ENCODE measurements at places on chromosomes 11 and 22. TPM values are rescaled to one million over a fixed set of nuclear protein-coding genes. Genes with fewer than 3 reads are reported as not detected.

- H3K27me3 ChIP-seq, result peaks cover 8% of the 10 kb centered on the region
- peaks cover 2% of the 10 kb centered on the region for H3K36me3 ChIP-seq
- H3K4me3 ChIP-seq, result peak overlapping the region; percentile 40
- peaks cover 18% of the 10 kb centered on the region for H3K4me1 ChIP-seq
- no peak overlapping the region for H3K27ac ChIP-seq
Observed at GRCh38 chr11:18705651-18706281, 7.2 kb downstream of the TMEM86A start.

- peaks cover 14% of the 10 kb centered on the region for H3K27me3 ChIP-seq
- no peak overlapping the region for H3K27ac ChIP-seq
- H3K4me3 ChIP-seq, result peak overlapping the region; percentile 20
- no peaks in the 10 kb centered on the region for H3K36me3 ChIP-seq
- peak; percentile 50 for DNase-seq
- H3K4me1 ChIP-seq, result peaks cover 25% of the 10 kb centered on the region
Observed at GRCh38 chr11:64449381-64450167, 90.6 kb downstream of the RPS6KA4 start.

DNA sequence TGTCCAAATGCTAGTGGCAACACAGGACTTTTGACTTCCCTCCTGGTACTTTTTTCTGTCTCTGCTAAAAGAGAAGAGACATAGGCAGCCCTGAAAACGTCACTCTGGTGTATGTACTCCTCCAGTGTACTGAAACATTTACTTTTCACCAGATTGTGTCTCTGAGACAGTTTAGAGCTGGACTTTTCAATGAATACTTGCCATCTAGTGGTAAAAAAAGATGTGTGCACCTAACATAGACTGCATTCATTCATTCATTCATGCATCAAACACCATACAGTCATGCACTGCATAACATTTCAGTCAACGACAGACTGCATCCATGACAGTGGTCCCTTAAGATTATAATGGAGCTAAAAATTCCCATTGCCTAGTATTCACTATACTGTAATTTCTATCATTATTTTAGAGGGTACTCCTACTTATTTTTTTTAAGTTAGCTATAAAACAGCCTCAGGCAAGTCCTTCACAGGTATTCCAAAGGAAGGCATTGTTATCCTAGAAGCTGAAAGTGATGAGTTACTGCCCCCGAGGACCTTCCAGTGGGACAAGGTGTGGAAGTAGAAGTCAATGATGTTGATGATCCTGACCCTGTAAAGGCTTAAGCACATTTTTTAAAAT is 186.2 kb downstream of the SPON1 start:
- no peak overlapping the region for H3K27ac ChIP-seq
- no peaks in the 10 kb centered on the region for H3K36me3 ChIP-seq
- no peak overlapping the region for H3K4me3 ChIP-seq
- no peaks in the 10 kb centered on the region for H3K4me1 ChIP-seq
- H3K27me3 ChIP-seq, result no peaks in the 10 kb centered on the region
- DNase-seq, result peak; percentile 69

GRCh38 chr11:77547863-77548551 is 41.7 kb upstream of the AQP11 start:
- H3K4me1 ChIP-seq, result no peaks in the 10 kb centered on the region
- H3K27me3 ChIP-seq, result no peaks in the 10 kb centered on the region
- no peak overlapping the region for H3K4me3 ChIP-seq

DNA sequence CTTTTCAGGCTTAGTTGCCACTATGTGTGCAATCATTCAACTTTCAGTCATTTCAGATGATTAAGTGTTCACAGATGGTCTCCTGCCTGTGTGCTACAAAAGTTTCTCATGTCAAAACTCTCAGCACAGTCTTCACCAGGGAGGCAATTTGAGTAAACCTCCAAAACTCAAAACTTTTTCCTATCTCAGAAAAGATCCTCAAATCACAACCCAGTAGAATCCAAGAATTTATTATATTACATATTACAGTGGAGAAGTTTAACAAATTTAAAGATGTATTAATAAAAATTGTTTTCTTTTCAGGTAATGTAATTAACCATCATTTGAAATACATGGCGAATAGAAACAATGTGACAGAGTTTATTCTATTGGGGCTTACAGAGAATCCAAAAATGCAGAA is at the start of gene OR4C13:
OR4C13 (plus strand) TSS at position 301 of the 400 bp plus-strand sequence; CDS start at position 333, 32 bp downstream.
- no peak within 1 kb of the TSS for H3K27ac ChIP-seq
- H3K4me1 ChIP-seq, result no peaks in the 10 kb centered on the region
- H3K27me3 ChIP-seq, result no peaks in the 10 kb centered on the region

- no peaks in the 10 kb centered on the region for H3K4me1 ChIP-seq
- H3K27me3 ChIP-seq, result no peaks in the 10 kb centered on the region
- no peak overlapping the region for H3K27ac ChIP-seq
Observed at GRCh38 chr11:23997356-23997755, 499.5 kb upstream of the LUZP2 start.

GRCh38 chr22:29636751-29637150 is 33.3 kb downstream of the NF2 start:
- DNase-seq, result no peak
- H3K27ac ChIP-seq, result no peak overlapping the region
- peaks cover 15% of the 10 kb centered on the region for H3K36me3 ChIP-seq
- H3K4me1 ChIP-seq, result no peaks in the 10 kb centered on the region

- peak; percentile 76 for DNase-seq
- peaks cover 2% of the 10 kb centered on the region for H3K27me3 ChIP-seq
- H3K4me3 ChIP-seq, result peak within 1 kb of the TSS; percentile 59
- peak within 1 kb of the TSS; percentile 42 for H3K27ac ChIP-seq
- no peaks in the 10 kb centered on the region for H3K36me3 ChIP-seq
Observed at GRCh38 chr11:99020352-99021225, at the start of gene CNTN5. CNTN5 (plus strand) TSS chr11:99020949.

GRCh38 chr11:132402071-132402684 is 1031.8 kb downstream of the NTM start:
- no peaks in the 10 kb centered on the region for H3K27me3 ChIP-seq
- H3K4me3 ChIP-seq, result no peak overlapping the region
- DNase-seq, result peak; percentile 71
- peaks cover 10% of the 10 kb centered on the region for H3K4me1 ChIP-seq
- no peaks in the 10 kb centered on the region for H3K36me3 ChIP-seq

DNA sequence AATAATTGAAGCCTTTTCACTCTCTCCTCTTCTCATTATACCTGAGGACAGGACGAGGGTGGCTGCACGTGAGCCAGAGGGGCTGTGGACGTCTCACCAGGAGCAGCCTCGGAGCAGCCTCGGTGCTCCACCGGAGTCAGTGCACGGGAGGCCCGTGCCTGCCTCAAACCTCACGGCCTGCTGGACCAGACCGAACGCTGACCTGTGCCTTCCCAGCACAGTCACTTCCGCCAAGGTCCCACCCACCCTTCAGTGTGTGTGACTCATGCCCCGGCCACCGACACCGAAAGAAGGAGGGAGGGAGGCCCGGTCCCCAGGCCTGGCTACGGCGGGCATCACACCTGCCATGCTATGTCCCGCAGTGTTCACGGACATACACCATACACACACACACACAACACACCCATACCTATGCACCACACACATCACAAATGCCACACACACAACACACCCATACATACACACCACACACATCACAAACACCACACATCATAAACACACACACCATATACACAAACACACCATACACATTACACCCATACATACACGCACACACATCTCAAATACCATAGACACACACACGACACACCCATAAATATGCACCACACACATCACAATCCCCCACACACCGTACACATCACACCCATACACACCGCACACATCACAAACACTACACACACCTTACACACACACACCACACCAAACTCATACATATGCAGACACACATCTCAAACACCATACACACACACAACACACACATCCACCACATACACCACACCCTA is 1506.5 kb downstream of the TBC1D22A start:
- no peak overlapping the region for H3K4me3 ChIP-seq
- no peaks in the 10 kb centered on the region for H3K4me1 ChIP-seq
- no peaks in the 10 kb centered on the region for H3K36me3 ChIP-seq
- no peak overlapping the region for H3K27ac ChIP-seq
- DNase-seq, result no peak
- peaks cover 5% of the 10 kb centered on the region for H3K27me3 ChIP-seq

GRCh38 chr11:13891911-13892310 is 70.6 kb upstream of the SPON1 start:
- DNase-seq, result no peak
- H3K36me3 ChIP-seq, result no peaks in the 10 kb centered on the region
- no peak overlapping the region for H3K4me3 ChIP-seq

DNA sequence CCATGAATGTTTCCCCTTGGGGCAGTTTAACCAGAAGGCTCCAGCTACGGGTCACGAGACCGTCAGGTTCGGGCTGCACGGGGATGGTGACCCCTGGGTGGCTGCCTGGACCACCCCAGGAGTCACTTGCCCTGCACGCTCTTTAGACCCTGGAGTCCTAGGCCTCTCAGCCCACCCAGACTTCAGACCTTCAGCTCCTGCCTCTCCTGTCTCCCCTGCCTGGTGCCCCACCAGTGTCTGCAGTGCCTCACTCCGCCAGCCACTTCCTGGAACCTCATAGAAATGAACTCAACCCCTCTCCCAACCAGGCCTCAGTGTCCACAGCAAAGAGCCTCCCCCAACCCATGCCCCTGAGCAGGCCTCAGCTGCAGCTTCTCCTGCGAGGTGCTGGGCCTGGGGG is 12.5 kb upstream of the MS4A10 start:
- no peak for DNase-seq
- H3K4me3 ChIP-seq, result no peak overlapping the region
- peaks cover 23% of the 10 kb centered on the region for H3K4me1 ChIP-seq

DNA sequence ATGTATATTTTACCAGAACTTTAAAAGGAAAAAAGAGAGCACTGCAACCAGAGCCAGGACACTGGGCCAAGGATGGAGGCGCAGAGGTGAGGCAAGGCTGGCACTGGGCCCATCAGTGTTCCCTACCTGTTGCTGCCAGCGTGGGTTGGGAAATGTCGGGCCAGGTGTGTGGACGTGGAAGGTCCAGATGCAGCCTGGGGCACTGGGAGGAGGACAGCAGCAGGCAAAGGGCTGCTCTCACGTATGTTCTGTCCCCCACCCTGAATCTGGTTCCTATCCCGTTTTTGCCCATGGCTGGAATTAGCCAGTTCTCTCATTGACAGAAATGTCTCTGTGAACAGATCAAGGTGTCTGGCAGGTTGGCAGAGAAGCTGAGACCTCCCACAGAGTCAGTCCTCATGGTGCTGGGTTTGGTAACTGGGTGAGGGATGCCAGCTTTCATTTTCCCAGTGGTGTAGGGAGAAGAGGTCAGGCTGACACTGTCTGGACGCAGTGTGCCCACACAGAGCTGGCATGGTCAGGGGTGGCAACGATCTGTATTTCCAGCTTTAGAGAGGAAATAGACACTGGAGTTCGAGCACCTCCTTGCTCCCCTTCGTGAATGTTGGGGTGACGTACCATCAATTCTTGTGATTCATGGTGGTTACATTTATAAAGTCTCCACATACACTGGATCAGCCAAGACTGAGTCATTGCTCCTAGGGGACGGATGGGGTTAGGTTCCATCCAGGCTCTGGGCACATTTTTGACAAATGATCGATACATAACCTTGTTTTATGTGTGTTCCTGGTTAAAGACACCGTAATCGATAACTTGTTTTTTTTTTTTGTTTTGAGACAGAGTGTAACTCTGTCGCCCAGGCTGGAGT is 4.3 kb upstream of the PNPLA3 start:
- H3K4me1 ChIP-seq, result peaks cover 18% of the 10 kb centered on the region
- no peaks in the 10 kb centered on the region for H3K36me3 ChIP-seq
- H3K27ac ChIP-seq, result no peak overlapping the region
- no peak for DNase-seq
- H3K4me3 ChIP-seq, result no peak overlapping the region

- no peak overlapping the region for H3K4me3 ChIP-seq
- peaks cover 48% of the 10 kb centered on the region for H3K4me1 ChIP-seq
- no peaks in the 10 kb centered on the region for H3K27me3 ChIP-seq
- peak overlapping the region; percentile 62 for H3K27ac ChIP-seq
- no peaks in the 10 kb centered on the region for H3K36me3 ChIP-seq
Observed at GRCh38 chr22:24247564-24248344, 2.9 kb upstream of the GGT5 start.

GRCh38 chr11:87295237-87295636 is 257.5 kb downstream of the TMEM135 start:
- no peak overlapping the region for H3K27ac ChIP-seq
- no peak for DNase-seq
- no peaks in the 10 kb centered on the region for H3K4me1 ChIP-seq
- no peaks in the 10 kb centered on the region for H3K36me3 ChIP-seq

DNA sequence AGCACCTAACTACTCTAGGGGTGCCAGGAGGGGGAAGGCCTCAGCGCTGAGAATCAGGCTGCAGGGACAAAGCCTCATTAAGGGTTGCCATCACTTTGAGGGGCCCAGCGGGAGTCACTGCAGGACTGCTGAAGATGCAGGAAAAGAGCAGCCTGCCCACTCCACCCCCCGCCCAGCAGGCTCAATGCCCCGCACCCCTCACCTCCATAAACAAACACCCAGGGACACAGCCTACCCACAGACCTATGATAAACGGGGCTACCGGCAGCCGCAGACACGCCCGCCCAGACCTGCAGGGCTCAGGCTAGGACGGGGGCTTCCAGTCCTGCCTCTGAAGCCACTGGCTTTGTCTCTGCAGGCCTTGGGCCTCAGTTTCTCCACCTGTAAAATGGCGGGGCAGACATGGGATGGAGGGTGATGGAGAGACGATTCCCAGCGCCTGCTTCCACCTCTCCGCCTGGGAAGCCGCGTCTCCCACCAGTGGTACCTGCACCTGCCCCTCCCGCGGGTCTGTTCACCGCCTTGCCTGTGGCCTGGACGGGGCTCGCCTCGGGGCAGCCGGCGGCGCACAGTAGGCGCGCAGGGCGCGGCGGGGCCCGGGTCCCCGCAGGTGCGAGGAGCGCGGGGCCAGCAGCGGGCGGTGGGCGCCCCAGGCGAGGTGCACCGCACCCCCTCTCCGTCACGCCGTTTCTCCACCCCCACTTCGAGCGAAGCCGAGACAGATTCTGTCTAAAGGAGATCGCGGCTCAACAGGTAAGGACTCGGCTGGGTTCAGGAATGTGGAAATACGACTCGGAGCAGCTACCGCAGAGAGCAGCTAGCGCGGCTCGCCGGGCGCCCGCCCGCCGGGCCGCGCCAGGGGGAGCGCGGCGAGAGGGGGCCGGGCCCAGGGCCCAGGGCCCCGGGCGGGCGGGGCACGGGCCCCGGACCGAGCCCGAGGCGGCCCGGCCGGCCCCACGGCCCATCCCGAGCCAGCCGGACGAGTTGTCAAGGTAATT is 1.5 kb downstream of the WNT7B start:
- no peak for DNase-seq
- no peak overlapping the region for H3K27ac ChIP-seq
- H3K27me3 ChIP-seq, result peaks cover 80% of the 10 kb centered on the region
- no peak overlapping the region for H3K4me3 ChIP-seq

The TESMIN gene
- total RNA-seq, result 0.09 TPM

The CECR2 gene
- total RNA-seq, result 10.3 TPM

The OR10A5 gene
- not detected for total RNA-seq

The ME3 gene
- total RNA-seq, result 12.4 TPM

The OR51E2 gene
- total RNA-seq, result 0.53 TPM

The TTC28 gene
- 30.1 TPM for total RNA-seq

The SCARF2 gene
- total RNA-seq, result 8.9 TPM

The LIF gene
- 0.75 TPM for total RNA-seq

The PTH gene
- total RNA-seq, result not detected

The TMEM45B gene
- total RNA-seq, result 0.04 TPM

The CYB5R3 gene
- 53.2 TPM for total RNA-seq

The OR51B5 gene
- 0.31 TPM for total RNA-seq

The TCIRG1 gene
- 31.9 TPM for total RNA-seq
